ENCODE measurements at places on chromosomes 4 and X.

- DNase-seq, result no peak
Measured at GRCh38 chrX:79645749-79646148, 278.6 kb upstream of the ITM2A start.

DNA sequence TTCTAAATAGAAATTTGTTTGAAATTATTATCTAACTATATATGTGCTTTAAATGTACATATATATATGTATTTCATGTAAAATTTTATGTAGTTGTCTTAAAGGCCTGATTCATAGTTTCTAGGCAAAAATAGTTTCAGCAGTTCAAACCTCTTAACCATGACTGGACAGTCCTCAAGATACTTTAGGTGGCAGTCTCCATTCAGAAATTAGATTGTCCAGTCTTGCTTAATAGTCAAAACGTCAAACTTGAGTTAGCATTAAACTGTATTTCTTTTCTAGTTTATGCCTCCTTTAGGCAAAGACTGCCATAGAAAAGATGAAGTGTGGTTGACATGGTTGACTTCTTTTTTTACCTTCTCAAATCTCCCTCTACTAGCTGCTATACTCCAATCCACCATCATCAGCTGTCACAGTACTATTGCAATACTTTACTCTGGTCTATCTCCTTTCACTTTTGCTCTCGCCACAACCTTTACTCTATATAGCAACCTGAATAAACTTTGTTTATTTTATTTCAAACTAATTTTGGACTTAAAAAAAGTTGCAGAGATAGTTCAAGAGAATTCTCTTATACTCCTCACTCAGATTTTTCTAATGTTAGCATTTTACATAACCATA, 395.6 kb upstream of the DIPK2B start:
- no peak for DNase-seq

DNA sequence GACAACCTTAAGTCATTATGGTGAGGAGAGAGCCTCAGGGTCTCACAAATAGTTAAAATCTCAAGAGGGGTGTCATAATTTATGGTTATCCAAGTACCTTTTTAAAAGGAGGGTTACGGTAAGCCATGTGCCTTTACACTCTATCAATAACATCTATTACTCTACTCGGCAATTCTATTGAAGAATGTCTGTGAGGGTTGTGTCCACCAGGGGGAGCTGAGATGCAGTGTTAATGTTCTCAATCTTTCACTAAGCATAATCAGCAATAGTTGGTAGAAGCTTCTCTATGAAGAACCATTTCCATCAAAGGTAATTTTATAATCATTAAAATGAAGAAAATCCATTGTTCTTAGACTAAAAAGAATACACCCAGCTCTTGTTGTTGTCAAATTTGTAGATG, 457.4 kb downstream of the CENPC start:
- DNase-seq, result no peak

GRCh38 chrX:130174045-130174704, 2.4 kb downstream of the RAB33A start:
- no peak for DNase-seq

DNA sequence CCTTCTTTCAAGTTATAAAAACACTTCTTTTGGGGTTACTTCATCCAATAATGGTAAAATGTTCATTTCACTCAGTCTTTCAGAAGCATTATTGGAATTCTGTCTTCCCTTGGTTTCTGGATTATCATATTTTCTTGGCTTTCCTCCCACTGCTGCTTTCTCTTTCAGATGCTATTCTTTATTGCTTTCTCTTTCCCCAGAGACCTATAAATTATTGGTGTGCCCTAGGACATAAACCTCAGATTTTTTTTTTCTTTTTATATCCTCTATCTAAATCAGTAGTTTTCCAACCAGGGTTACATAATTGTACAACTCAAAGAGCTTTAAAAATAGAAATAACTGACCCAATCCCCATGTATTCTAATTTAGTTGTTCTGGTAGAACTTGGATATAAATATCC, 1005.5 kb downstream of the ARAP2 start:
- DNase-seq, result no peak

- no peak for DNase-seq
Measured at GRCh38 chr4:16890651-16891050, 7.8 kb downstream of the LDB2 start.

DNA sequence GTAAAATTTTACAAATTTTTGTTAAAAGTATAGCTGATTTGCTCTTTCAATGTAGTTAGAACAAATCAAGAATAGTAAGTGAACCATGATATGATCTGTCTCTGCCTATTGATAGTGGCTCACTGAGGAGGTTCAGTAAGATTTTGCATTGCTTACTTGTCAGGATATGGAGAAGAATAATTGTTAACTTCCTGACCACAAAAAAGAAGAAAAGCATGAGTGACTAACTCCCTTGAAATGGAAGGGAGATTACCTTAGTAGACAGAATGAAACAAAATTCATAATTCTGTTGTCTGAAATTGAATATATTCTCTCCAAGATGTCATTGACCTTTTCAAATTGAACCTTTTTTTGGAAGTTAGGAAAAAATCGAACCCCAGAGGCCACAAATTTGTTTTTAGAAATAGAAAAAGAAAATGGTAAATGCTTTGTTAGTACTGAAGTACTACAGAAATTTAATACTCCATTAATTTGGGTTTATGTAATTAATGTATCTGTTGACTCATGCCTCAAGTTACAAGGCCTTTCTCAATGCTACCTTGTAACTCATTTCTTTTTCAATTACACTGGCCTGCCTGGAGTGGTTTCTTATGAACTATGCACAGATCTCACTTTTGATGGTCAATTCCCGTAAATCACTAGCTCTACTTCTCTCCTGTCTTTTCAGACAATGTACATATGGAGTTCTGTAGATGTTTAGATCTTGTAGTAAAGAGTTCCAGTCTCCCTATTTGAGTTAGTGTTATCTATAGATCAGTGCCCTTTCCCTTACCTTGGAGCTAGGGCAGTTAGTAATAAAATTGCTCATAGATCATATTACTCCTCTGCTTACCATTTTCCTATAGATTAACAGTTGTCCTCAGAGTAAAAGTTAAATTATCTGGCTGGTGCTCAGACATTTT, 139.3 kb downstream of the TLL1 start:
- DNase-seq, result no peak

GRCh38 chrX:95733426-95733825, 951.2 kb upstream of the DIAPH2 start:
- DNase-seq, result no peak
